Activated CD8-positive, alpha-beta memory T cell treated with anti-CD3 and anti-CD28 coated beads for 24 hours (primary cell): ENCODE measurements at places on chromosomes 7 and 10.

- no peak for DNase-seq
Observed at GRCh38 chr10:116232613-116233012, 40.4 kb downstream of the GFRA1 start.

DNA sequence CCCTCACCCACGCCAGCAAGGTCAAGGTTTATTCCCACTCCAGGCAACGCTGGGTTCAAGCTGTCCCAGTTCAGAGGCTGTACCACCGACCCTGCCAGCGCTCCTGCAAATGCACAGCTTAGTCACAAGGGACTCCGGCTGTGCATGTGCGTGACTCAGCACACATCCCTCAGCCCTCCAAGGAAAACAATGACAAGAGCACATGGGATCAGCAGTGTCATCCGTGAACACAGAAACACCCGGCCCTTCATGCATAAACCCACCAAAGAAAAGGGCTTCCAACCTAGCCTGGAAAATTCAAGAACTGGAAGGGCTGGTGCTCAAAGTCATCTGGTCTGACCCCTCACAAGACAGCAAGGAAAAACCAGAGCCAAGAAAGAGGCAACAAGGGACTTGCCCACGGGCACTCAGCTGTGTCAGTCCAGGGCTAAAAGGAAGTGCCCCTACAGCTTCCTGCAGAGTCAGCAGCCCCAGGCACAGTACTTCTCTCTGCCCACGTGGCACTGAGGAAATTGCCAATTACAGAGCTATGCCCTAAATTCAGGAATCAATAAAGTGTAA lies 106.1 kb downstream of the KCNMA1 start:
- no peak for DNase-seq

DNA sequence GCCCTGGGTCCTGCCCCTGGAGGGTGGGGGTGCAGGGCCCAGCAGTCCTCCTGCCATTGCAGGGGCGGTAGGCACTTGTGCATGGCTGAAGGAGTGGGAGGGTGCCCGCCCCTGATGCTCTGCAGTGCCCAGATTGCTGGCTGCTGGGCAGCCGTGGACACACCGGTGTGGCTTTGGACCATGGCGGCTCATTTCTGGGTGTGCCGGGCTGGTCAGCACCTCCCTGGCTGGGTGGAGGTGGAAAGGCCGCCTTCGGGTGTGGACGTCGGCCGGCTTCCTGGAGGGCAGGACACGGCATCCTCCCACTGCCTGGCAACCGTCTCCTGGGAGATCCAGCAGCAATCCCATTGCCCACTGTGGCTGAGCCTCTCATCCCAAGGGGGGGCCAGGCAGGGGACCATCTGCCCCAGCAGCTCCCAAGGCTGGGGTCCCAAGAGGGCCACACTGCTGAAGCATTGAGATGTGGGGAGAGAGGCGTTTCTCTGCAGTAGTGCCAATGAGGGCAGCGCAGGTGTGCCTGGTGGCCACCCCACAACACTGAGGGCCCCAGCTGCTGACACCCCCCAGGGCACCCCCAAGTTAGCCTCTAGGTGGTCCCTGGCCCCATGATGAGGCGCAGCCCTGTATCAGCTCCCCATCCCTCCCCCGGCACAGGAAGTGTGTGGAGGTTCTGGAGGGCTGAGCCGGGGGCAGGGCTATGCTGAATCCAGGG lies 12.9 kb downstream of the TTYH3 start:
- no peak for DNase-seq

DNA sequence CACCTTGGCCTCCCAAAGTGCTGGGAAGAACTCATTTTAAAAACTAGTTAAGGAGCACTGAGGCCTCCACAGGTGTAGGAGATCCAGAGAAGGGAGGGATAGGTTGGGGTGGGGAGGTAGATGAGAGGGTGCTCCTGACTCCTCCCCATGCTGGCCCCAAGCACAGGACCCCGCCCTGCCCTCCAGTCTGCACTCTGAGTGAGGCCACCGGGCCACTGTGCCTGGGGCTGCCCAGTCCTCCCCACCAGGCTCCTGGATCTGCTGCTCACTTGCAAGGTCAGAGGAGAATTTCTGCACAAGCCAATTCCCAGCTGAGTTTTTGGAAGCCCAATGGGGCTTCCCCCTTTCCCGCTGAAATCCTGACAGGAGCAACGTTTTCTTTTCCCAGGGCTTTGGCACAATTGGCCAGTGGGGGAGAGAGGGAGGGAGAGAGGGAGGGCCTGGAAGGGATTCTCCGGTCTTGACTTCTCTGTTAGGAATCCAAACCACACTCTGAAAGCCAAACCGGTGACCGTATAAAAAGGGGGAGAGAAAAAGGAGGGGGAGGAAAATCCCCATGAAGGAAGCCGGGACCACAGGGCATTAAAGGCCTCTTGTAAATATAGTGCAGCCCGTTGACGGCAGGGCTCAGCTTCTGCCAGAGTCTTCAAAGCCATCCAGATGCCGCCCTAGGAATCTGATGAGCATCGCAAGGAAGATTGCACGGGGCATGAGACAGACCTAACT lies 116.2 kb downstream of the SH3PXD2A start:
- DNase-seq: no peak
